CD8-positive, alpha-beta T cell (primary cell): ENCODE measurements at places on chromosomes 12 and 14.

- DNase-seq: no peak
Measured at GRCh38 chr12:27787559-27787958, 7.5 kb upstream of the MANSC4 start.

DNA sequence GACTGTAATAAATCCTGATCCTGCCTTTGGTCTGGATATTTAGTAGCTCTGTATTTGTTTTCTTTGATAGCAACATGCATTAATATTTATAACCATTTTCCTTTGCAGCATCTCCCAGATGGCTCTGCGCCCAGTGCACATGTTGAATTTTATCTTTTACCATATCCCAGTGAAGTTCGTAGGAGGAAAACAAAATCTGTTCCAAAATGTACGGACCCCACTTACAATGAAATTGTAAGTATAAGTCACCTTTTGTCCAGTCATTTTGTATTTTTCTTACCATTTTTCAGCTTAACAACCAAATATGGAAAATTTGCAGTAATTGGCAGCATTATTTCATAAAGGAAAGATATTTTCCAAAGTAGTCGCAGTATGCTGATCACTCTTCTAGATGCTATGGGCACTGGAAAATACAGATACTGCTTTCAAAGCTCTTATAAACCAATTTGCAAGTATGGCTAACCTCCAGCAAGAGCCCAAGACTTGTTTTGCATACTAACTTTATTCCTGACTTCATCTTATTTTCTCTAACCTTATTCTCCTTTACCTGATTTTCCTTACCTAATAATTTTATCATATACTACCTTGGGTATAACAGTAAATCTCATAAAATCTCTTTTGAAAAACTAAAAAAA is 97.4 kb downstream of the PLCZ1 start:
- DNase-seq: no peak

DNA sequence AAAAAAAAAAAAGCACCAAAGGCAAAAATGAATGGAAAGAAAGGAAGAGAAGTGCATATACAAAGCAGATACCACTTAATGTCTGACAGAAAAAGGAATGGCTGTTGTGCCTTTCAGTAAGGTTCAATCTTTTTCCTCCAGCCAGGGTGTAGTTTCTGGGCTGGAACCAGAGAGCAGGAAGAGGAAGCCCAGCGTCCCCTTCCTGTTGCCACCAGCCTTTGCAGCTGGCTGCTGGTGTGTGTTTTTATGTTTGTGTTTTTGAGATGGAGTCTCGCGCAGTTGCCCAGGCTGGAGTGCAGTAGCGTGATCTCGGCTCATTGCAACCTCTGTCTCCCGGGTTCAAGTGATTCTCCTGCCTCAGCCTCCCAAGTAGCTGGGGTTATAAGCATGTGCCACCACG is 64.6 kb upstream of the LTA4H start:
- no peak for DNase-seq

GRCh38 chr12:109868182-109869051 is 11.9 kb downstream of the GLTP start:
- no peak for DNase-seq

DNA sequence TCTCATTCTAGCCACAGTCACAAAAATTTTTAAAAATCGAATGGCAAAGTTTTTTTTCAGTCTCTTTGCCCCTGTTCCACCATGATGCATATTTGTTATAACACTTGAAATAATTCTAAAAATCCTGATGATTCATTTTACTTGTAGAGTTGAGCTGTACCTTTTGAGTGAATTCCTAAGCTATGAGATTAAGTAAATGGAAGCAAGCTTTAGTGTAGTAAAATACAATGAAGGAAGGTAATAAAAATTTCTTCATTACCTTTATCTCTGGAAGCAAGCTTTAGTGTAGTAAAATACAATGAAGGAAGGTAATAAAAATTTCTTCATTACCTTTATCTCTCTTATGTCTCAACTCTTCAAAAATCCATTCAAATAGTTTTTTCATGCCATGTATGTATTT is 46.1 kb downstream of the TMTC3 start:
- DNase-seq: no peak

GRCh38 chr12:39553476-39553875 is 66.1 kb downstream of the ABCD2 start:
- no peak for DNase-seq

- no peak for DNase-seq
Measured at GRCh38 chr12:95147866-95148265, 69.4 kb downstream of the FGD6 start.

- no peak for DNase-seq
Measured at GRCh38 chr14:64196056-64196455, 98.1 kb downstream of the ESR2 start.

GRCh38 chr12:40663781-40664180 is 28.5 kb upstream of the CNTN1 start:
- no peak for DNase-seq
